ENCODE measurements at places on chromosomes 6 and 20.

DNA sequence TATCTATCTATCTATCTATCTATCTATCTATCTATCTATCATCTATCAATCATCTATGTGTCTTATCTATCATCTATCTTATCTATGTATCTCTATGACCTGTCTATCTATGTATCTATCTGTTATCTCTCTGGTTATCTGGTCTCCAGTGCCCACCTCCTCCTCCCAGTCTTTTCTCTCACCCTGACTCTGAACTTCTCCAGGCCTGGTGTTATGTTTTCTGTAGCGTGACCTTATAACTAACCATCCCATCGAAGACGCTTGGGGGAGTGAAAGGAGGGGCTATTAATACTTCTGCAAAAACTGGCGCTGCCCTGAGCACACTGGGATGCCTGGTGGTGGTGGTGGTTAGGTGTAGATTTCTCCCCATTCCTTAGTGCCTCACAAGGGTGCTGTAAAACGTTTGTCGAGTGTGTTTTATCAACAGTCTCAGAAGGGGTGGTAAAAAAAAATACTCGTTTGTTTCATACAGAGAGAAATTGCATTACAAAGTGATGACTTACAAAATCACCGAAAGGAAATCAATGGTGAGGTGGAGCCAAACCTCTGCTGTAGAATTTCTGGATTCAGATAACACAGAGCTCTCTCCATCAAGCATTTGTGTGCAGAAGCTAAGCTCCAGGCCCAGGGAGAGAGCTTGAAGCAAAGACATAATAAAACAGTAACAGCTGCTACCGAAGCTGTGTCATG lies 156.2 kb downstream of the BCAS1 start:
- H3K27ac ChIP-seq, result no peak overlapping the region
- peaks cover 12% of the 10 kb centered on the region for H3K4me1 ChIP-seq
- H3K36me3 ChIP-seq, result no peaks in the 10 kb centered on the region

DNA sequence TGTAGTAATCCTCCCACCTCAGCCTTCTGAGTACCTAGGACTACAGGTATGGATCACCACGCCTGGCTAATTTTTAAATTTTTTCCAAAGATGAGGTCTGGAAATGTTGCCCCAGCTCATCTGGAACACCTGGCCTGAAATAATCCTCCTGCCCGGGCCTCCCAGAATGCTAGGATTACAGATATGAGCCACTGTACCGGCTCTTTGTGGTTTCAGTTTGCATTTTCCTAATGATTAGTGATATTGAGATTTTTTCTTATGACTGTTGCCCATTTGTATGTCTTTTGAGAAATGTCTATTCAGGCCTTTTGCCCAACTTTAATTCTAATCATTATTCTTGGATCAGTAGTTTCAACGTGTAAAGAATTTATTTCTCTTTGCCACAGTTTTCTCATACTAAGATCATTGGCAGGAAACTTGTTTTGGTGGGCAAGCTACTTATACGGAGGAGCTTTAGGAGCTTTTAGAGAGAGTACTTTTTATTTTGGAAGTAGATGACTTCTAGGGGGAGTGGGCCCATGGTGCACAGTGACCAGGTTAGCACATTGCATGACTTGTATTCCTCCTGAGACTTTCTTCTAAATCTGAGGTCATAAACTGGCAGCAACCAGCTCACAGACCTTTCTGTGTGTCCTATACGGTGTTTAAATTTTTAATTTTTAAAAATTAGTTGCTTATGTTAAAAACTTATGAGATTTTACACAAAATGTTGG lies 62.3 kb downstream of the STK4 start:
- H3K4me3 ChIP-seq, result no peak overlapping the region

DNA sequence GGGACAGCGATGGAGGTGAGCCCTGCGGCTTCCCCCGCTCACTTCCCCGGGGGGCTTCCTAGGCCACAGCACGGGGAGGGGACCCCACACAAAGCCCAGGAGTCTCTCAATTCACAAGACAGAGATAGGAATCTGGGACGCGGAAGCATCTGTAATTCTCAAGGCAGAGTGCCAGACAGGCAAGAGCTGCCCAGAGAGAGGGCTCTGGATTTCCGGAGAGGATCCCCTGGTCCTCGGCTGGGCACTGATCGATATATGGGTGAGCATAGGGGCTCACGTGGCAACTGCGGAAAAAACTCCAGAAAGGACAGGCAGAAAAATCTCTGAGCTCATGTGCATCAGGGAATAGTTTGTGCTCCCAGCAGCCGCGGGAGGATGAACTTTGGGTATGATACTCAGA lies 296.2 kb downstream of the NRN1 start:
- peaks cover 2% of the 10 kb centered on the region for H3K4me1 ChIP-seq
- H3K36me3 ChIP-seq, result no peaks in the 10 kb centered on the region
- no peak for DNase-seq

DNA sequence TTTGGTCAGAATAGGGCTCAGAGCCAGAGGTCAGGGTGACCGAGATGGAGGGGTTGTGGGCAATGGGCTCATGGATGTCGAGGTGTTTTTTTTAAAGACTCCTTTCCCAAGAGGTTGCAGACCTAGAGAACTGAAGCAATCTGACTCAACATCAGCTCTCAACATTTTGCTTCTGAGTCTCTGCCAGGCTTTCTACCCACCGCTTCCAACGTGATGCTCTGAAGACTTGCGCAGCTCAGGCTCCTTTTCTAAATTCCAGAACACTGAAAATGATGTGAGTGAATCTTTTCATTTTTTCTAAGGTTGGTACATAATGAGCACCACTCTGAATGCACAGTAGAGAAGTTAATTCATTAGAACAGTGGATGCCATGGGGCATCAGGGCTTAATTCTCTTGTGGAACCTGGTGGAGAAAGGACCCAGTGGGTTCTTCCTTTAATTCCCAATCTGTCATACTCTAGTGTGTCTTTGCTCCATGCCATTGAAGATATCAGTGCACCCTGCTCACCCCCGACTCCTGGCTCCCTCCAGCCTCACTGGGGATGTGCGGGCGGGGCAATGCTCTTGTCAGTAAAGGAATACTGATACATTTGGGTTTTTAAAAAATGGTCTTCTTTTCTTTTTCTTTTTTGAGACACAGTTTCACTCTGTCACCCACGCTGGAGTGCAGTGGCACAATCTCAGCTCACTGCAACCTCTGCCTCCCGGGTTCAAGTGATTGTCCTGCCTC lies 17.0 kb upstream of the KIF13A start:
- no peak for DNase-seq
- no peak overlapping the region for H3K4me3 ChIP-seq
- H3K27ac ChIP-seq, result no peak overlapping the region
- H3K27me3 ChIP-seq, result no peaks in the 10 kb centered on the region
- no peaks in the 10 kb centered on the region for H3K36me3 ChIP-seq
- H3K4me1 ChIP-seq, result peaks cover 4% of the 10 kb centered on the region

DNA sequence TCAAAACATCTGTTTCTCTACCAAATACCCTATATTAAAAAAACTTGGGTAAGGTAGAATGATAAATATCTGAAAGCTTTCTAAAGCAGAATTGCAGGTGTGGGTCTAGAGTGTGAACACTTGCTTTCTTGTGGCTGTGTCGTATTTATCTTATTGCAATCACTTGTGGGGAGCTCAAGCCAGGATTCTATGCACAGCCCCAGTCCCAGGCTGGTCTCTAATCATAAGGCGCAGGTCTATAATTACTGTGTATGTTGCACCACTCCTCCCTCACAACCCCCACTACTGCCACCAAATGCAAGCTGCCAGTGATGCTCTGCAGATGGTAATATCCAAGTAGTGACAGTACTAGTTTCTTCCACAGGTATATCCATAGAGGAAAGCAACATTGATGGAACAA lies 2.2 kb upstream of the E2F3 start:
- no peaks in the 10 kb centered on the region for H3K36me3 ChIP-seq
- peaks cover 3% of the 10 kb centered on the region for H3K4me1 ChIP-seq
- H3K4me3 ChIP-seq, result no peak overlapping the region

Data from trophoblast cell (in vitro differentiated cells and primary cell).